Activated CD4-positive, alpha-beta T cell treated with anti-CD3 and anti-CD28 coated beads for 48 hours (primary cell): ENCODE measurements at places on chromosomes 12 and 14.

DNA sequence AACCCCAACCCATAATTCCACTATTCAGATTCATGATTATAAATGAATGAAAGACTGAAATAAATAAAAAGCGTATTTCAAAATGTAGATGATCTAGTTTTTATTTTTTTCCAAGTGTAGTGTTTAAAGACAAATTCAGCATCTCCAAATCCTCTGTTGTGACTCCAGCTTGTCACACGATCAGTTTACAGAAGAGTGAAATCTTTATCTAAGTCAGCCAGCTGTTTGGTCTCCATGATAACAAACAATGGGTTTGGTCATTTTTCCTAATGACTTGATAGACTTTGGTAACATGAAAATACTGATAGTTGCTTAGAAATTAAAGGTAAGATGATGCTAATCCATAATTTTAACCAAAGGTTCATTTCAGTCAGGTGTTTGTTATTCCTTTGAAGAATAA, 114.5 kb upstream of the RASSF8 start:
- no peak for DNase-seq

- no peak for DNase-seq
Observed at GRCh38 chr12:39292125-39292630, 150.7 kb downstream of the KIF21A start.

DNA sequence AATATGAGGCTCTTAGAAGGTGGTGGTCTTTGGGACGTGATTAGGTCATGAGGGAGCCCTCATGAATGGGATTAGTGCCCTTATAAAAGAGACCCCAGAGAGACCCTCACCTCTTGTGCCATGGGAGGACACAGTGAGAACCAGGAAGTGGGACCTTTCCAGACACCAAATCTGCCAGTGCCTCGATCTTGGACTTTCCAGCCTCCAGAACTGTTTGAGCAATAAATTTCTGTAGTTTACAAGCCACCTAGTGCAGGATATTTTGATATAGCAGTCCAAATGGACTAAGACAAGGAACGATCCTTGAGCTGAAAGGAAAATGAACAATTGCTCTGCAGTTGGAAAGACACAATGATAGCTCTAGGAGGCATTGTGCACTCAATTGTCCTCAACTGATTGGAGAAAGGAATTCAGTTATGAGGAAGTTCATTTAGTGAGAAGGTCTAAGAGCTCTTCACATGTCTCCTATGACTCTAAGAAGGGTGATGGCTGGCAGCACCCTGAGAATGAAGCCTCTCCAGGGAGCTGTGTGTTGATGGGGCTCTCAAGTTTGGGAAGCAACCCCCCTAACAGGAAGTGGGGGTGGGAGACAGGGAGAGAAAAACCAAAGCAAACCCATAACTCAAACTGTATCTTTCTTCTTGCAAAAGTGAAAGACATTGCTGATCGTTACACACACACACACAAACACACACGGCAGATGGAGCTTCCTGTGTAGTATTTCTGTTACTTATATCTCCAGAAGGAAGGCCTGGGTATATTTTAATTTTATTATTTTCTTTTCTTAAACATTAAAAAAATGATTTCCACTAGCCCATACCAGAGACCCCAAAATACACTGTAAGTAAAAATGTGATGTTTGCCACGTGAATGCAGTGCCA, 21.0 kb downstream of the CHST11 start:
- DNase-seq: no peak

GRCh38 chr12:120534203-120534702, at the start of gene RNF10:
Gene RNF10, plus strand, starts transcription at chr12:120534356. Its CDS starts 456 bp downstream, at chr12:120534812.
- DNase-seq: peak; percentile 76

DNA sequence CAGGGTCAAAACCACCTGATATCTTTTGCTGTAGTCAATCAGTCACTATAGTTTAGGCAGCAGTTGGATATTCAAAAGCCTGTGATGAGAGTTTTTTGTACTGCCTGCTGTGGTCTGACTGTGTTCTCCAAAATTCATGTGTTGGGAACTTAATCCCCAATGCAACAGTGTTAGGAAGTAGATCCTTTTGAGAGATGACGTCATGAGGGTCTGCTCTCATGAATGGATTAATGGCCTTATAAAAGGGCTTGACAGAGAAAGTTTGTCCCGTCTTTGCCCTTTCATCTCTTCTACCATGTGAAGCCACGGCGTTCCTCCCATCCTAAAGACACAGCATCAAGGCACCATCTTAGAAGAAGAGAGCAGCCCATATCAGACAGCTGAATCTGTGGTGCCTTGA, 50.8 kb upstream of the PDE3A start:
- no peak for DNase-seq

GRCh38 chr12:26434299-26435068, 239.1 kb downstream of the SSPN start:
- peak; percentile 13 for DNase-seq

GRCh38 chr12:109714141-109714912, 702 bp downstream of the FAM222A start:
- peak; percentile 59 for DNase-seq

GRCh38 chr12:27787559-27787958, 7.5 kb upstream of the MANSC4 start:
- DNase-seq: no peak

DNA sequence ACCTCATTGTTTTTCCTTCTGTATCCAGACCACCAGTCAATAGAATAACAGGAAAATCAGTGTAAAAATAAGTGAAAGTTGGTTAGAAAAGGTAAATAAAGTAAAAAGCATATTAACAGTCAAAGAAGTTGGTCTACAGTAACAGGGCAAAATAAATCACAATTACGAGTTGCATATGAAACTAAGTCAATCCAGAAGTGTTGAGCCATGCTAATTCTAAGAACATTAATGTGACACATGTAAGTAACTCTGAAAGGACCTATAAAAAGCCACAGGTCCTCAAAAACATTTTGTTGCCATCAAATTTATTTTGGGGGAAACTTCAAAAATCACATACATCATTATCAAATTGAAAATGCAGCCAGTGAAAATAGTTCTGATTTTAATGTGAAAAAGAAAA, 56.4 kb downstream of the LRP6 start:
- no peak for DNase-seq

DNA sequence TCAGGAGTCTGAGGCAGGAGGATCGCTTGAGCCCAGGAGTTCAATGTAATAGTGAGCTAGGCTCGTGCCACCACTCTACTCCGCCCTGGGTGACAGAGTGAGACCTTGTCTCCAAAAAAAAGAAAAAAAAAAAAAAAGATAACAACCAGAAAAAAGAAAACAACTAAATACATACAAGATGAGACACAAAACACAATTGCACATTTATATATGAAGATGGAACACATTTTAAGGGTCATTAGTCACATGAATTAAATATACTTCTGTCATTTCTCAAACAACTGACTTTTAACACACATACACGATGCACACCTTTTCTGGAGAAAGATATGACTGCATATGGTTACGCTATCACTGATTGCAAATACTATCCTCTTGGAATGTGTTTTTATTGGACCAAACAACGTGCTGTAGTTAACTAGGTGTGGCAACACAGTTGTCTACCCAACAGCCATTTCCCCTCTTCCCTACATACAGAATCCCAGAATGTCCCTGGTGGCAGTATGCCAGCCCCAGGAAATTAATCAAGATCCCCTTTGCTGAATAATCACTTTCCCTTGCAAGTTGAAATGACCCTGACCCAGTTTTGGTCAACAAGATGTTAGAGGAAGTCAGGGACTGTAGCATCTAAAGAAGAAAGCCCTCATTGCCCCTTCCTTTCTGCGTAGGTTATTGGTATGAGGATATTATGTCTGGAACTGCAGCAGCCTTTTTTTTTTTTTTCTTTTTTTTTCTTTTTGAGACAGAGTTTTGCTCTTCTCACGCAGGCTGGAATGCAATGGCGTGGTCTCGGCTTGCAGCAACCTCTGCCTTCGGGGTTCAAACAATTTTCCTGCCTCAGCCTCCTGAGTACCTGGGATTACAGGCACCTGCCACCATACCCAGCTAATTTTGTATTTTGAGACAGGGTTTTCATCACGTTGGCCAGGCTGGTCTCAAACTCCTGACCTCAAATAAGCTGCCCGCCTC, 5.6 kb upstream of the MYL6B start:
- no peak for DNase-seq

DNA sequence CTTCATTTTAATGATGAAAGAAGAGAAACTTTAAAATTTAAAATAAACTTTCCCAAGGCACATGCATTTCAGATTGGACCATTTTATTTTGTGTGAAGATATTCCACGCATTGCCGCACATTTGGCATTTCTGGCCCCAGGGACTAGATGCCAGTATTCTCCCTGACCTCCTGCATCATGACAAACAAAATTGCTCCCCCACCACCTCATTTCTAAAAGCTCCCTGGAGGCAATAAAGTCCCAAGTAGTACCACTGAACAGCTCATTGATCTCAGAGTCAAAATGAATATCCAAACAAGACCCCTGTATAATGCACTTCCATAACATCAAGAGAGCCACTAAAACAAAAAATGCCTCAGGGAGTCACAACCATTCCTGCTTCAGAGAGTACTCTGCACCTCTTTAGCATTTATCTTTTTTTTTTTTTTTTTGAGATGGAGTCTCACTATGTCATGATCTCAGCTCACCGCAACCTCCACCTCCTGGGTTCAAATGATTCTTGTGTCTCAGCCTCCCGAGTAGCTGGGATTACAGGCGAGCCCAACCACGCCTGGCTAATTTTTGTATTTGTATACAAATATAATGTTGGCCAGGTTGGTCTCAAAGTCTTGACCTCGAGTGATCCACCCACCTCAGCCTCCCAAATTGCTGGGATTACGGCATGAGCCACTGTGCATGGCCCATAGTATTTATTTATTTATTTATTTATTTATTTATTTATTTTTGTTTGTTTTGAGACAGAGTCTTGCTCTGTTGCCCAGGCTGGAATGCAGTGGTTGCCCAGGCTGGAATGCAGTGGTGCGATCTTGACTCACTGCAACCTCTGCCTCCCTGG, 48.8 kb upstream of the RASSF3 start:
- DNase-seq: no peak

DNA sequence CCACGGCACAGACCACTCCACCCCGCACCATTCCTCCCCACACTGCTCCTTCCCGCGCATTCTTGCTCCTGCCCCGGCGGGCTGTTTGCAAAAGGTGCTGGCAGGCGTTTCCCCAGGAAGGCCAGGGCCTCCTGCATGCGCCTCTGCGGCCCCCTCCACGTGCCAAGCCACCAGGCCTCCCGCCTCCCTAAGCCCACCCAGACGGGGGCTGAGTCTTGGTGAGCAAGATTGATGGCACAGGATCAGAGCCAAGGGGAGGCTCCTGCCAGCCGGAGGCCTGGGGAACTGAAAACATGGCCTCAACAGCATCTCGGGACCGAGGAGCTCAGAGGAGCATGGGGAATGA, 328.3 kb upstream of the DIO3 start:
- DNase-seq: no peak

- no peak for DNase-seq
Observed at GRCh38 chr12:93580682-93581081, 8.2 kb downstream of the SOCS2 start.

- no peak for DNase-seq
Observed at GRCh38 chr12:130956456-130957303, 3.0 kb downstream of the ADGRD1 start.

- DNase-seq: peak; percentile 6
Observed at GRCh38 chr12:102917026-102917787, at the start of gene PAH. Gene PAH, minus strand, starts transcription at chr12:102917244. Its CDS starts 114 bp downstream, at chr12:102917130.

- no peak for DNase-seq
Observed at GRCh38 chr14:62301080-62301479, 538.9 kb downstream of the SNAPC1 start.

- no peak for DNase-seq
Observed at GRCh38 chr12:11508699-11509098, 113.3 kb upstream of the PRB2 start.

GRCh38 chr12:116539905-116540482, 19.2 kb upstream of the MAP1LC3B2 start:
- no peak for DNase-seq

- DNase-seq: no peak
Observed at GRCh38 chr12:66232263-66232662, 43.2 kb downstream of the IRAK3 start.

DNA sequence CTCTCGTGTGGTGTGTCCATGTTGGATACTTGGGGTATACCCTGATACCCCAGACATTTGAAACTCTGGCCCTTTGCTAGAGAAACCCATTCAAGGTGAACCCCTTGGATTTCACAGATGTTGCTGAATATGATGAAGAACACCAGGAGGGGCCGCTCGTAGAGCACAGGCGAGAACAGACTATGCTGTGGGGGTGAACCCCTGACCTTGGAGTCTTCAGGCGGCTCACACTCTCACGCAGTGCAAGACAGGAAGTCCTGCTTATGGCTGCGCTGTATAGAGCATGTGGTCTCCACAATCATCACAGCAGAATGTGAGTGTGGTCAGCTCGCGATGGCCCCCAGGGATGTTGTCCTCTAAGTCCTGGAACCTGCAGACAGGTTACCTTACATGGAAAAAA, 60.4 kb downstream of the SLC15A4 start:
- DNase-seq: no peak

DNA sequence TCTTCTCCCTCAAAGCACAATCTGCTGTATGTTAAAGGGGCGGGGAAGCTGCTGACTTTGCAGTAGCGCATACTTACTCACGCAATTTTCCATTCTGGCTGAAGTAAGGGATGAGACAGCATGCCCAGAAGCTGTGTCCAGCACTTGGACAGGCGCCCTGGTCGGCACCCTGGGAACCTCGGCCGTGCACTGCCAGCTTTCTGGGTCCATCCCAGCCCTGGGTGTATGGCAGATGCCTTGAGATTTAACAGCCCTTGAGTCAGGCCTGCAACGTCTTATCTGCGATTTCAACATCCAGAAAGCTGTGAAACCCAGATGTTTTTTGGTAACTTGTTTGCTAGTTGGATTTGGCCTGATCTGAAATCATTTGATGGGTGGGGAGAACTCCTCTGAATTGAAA, 16.1 kb downstream of the EML1 start:
- no peak for DNase-seq

- DNase-seq: no peak
Observed at GRCh38 chr14:48874711-48875110, 711.5 kb downstream of the RPS29 start.

DNA sequence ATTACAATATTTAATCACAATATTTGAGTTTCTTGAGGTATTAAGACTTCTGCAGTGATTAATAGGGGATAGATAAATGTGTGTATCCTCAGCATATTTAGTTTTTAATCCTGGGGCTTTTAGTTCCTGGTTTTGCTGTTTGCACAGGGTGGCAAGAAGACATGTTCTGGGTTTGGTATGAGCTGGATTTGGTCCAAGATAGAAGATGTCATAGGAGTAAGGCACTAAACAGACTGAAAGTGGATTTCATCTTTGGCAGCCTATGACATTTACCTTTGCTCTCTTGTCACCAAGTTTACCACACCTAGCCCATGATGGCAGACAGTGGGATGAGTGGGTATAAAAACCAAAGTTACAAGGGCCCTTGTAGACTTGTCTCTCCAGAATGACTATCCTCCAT, 168.2 kb downstream of the LRRK2 start:
- no peak for DNase-seq
